Sigmoid colon (tissue), 7 donors: ENCODE measurements at places on chromosomes 2 and 18.

DNA sequence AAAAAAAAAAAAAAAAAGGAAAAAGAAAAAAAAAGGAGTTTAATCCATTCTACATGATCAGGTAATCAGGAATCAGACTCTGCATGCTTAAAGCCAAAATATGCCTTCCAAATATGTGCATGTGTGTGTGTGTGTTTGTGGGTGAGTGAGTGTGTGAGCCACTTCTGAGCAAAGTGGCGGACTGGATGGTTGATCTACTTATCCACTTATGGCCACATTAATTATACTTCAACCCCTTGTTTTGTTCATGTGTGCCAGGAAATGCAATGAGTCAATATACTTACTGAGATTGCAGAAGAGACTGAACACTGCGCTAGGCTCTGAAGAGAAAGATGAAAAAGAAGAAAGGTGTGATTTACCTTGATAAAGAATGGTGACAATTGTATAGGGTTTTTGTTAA lies 586.5 kb upstream of the NXPH2 start:
- DNase-seq = no peak

DNA sequence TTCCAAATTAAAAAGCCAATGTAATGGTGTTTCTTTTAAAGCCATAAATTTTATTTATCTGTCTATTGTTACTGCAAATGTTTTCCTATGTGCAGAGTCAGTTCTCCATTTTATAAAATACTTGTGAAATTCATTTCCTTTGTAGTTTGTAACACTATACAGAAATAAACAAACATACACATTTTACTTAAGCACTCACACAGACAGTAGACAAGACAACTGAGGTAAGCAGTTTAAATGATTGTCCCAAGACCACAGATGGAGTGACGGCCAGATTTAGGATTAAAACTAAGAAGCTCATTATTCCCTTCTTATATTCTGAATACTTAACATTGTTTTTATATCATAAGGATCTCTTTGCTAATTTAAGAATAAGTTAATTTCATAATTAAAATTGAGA lies 100.9 kb downstream of the BAZ2B start:
- no peak for DNase-seq

GRCh38 chr2:49616800-49617199 lies 462.5 kb upstream of the FSHR start:
- no peak for DNase-seq

GRCh38 chr2:190584980-190585661 lies 50.6 kb upstream of the NEMP2 start:
- no peak for DNase-seq

DNA sequence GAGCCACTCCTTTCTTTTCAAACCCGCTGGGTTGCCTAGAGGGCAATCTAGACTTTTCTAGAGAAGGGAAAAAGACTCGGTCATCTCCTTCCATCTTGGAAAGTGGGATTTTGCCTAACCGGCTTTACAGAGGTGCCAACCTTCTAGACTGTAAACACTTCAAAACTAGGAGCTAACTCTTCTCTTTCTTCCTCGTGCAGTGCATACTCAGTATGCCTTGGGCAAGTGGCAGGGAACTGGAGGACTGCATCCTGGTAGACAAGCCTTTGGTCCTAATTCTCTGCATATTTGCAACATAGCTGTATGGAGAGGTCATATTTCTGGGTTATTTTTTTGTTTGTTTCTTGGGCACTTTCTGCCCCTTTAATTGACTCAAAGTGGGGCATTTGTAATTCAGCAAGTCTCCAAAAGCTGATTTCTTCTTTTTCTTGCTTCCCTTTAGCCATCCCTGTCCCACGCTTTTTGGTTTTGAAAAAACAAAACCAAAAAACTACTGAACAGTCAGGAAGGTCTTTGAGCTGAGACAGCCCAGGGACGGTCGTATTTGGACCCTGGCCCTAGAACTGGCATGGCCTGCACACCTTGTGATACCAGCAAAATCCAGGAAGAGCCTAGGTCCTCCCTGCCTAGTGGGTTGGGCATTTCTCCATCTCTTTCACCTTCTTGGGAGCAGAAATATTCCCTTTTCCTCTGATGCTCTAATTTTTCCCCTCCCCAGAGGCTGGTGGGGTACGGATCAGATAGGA lies 5.8 kb upstream of the GATA6 start:
- no peak for DNase-seq

DNA sequence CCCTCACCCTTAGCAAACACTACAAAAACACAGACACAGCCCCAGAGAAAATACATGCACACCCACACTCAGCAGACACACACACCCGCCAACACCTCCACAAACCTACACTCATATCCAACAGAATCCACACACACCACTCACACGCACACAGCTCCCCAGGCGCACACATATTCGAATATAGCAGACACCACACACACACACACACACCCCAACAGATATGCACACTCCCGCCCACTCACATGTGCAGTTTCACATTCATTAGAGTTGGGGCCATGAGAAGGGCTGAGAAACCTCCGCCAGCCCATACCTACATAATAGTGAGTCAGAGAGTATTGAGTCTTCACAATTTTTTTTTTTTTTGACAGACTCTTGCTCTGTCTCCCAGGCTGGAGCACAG lies 29.4 kb upstream of the NOTO start:
- no peak for DNase-seq

GRCh38 chr2:174059884-174060244 lies 94.7 kb upstream of the SP3 start:
- no peak for DNase-seq

DNA sequence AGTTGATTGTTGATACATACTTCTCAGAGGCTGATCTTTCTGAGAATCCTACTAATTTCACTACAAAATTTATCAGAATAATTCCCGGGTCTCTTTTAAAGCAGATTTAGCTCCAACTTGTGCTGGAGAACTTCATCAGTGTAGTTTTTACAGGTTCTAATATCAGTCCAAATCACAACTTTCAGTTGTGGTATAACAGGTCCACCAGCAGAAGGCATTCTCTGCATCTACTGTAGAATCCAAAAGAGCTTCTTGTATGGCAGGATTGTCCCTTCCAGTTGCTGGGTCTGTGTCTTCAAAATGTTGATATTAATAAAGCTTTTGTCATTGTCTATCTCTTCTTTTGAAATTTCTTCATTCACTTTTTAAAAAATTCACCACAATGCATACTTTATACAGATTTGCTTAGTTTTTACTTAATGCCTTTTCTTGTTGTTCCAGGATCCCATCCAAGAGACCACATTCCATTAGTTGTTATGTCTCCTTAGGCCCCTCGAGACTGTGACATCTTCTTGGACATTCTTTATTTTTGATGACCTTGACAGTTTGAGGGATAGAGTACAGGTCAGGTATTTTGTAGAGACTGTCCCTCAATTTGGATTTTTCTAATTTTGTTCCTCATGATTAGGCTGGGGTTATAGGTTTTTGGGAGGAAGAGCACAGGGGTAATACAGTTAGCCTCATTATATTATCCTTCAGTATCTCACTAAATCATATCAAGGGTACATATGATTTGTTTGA lies 490.5 kb upstream of the MEX3C start:
- DNase-seq = no peak

- no peak for DNase-seq
Observed at GRCh38 chr2:60963190-60963589, 54.3 kb upstream of the PEX13 start.

DNA sequence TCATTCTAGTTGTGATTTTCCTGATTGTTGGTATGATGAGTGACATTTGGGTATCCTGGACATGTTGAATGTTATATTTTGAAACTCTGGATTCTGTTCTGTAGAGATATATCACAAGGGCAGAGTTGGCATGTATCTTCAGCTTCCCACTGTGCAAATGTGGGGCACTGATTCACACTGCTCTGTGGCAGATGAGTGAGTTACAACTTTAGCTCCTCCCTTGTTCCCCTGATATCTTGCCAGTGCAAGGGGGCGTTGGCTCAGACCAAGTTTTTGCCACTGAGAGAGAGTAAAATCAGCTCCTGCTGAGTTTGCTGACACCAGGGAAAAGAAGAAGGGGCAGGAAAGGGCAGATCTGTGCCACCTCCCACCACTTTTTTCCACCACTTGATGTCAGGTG lies 199.6 kb upstream of the MMADHC start:
- no peak for DNase-seq

DNA sequence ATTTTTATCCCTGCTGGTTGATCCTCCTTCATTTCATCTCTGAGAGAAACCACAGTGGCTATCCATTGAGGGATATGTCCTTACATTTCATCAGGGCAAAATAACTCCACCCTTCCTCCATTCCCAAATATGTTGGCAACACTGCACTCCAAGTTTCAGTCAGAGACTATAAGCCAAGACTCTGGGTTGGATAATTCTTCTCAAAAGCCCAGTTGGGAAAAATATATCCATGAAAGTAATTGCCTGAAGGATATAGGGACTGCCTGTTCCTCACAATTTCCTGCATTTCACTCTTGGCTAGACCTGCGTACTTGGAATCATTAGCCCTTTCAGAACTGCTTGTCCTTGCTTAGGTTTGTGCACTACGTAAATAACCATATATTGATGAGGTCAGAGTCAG lies 27.9 kb upstream of the EPB41L3 start:
- DNase-seq = no peak

- DNase-seq = no peak
Observed at GRCh38 chr2:224343226-224343625, 58.7 kb downstream of the FAM124B start.

DNA sequence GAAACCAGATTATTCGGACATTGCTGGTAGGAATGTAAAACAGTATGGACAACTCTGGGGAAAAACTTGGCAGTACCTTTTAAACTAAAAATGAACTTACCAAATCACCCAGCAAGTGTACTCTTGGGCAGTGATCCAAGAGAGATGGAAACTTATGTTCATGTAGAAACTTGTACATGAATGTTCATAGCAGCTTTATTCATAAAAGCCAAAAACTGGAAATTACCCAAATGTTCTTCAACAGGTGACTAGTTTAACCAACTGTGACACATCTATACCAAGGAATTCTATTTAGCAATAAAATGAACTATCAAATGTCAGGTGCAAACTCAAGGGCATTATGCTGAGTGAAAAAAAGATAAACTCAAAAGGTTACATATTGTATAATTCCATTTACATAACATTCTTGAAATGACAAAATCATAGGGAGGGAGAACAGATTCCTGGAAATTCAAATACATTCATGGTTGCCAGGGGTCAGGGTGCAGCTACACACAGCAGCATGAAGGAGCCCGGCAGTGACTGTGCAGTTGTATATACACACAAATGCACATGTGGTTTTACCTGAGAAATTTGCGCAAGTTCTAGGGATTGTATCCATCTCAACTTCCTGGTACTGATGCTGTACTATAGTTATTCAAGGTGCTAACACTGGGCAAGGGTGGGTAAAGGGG lies 3.5 kb upstream of the RNU4ATAC start:
- DNase-seq = no peak

GRCh38 chr2:120660771-120661459 lies 74.8 kb upstream of the GLI2 start:
- DNase-seq = no peak

DNA sequence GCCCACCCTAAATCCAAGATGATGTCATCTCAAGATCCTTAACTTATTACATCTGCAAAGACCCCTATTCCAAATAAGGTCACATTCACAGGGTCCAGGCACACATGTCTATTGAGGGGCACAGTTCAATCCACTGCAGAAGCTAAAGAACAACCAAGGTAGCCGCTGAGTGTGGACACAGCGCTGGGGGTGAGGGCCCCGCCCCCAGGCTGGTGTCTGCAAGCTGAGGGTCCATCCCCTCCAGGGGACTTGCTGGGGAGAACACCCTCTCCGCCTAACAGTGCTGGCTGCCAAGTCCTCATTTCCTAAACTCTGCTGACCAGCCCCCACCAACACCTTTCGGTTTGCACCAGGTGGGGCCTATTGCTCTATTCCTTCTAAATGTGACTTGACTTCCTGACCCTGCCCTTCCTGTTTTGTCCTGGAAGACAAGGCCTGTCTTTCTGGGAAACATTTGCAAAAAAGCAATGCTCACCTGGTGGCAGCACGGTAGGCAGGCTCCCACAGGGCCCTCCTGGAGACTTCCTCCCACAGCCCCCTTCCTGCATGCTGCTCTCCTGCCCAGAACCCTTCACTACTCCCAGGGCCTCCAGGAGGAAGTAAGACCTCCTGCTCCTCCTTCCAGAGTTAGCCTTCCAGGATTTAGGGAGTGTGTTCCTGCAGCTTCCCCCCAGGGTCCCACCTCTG lies 24.4 kb upstream of the TEX44 start:
- DNase-seq = no peak

DNA sequence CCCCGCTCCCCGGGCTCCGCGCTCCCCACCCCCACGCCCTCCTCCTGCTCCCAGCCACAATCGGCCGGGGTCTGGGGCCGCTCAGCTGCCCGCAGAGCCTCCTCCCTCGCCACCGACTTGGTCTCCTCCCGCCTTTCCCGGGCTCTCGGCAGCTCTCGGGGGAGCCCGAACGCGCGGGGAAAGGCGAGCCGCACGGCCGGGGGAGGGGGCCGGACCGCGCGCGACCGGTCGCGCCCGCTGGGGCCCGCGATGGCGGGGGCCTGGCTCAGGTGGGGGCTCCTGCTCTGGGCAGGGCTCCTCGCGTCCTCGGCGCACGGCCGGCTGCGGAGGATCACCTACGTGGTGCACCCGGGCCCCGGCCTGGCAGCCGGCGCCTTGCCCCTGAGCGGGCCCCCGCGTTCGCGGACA lies 327 bp downstream of the LTBP1 start:
- no peak for DNase-seq

DNA sequence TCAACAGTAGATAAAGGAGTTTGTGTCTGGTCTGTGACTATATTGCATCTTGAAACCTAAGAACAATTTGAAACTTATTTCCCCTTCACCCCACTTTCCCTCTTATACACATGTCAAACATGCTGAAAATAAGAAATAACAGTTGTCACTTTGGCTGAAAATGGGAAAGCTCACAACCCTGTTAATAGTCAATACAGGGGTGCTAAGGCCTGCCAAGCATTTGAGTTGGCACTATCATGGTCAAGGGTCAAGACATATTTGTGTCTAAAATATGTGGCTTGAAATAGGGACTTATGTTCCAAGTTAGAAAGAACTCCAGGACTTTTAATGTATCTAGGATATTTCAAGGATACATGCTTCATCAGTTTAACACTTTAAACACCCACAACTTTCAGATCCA lies 20.6 kb downstream of the PAIP2B start:
- no peak for DNase-seq

DNA sequence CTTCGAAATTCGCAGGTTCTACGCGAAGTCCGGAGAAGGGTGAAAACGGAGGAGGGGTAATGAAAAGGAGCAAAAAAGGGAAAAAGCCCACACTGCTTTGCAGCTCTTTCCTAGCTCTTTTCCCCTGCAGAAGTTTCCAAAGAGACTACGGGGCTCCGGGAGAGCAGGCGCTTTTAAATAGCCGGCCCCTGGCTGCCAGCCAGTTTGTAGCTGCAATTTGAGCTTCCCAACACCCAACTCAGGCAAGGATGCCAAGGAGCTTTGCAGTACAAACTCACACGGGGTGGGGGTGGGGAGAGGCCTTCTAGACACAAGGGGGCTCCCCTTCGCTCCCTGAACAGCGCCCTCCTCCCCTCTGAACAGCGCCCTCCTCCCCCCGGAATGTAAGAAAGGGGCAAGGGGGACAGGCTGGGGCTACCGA lies at the start of gene IGFBP5:
IGFBP5 (minus strand) TSS at position 149 of the 421 bp plus-strand sequence. CDS start 774 bp downstream, outside the sequence.
- peak; percentile 98 for DNase-seq

GRCh38 chr2:8456151-8457091 lies 225.4 kb upstream of the ID2 start:
- DNase-seq = peak; percentile 54

- no peak for DNase-seq
Observed at GRCh38 chr2:236489895-236490404, 79.7 kb upstream of the ACKR3 start.
